Activated gamma-delta T cell (primary cell): ENCODE measurements at places on chromosomes 5 and 9.

DNA sequence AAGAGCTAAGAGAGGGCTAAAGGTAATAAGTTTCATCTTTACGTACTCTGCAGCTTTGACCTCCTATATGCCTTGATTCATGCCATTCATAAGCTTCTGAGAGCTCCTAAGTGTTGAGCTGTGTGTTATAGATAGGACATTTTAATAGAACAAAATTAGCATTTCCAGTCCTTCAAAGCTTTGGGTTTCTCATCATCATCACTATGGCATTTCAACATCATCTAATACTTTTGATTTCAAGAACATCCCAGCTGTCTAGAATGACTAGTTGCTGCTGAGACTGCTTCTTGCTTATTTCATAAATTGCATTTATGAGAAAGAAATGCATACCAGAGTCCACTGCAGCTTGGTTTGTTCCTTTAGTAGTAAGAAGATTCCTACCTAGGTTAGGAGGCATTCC is 201.7 kb downstream of the SGCD start:
- DNase-seq: no peak

- DNase-seq: no peak
Observed at GRCh38 chr9:69237702-69238295, 63.7 kb downstream of the TJP2 start.

- DNase-seq: no peak
Observed at GRCh38 chr9:34552986-34553385, 30.2 kb upstream of the ENHO start.

GRCh38 chr5:107670087-107670931 is 428 bp downstream of the EFNA5 start:
- DNase-seq: peak; percentile 14

GRCh38 chr9:21491756-21492155 is 9.6 kb upstream of the IFNE start:
- DNase-seq: no peak

GRCh38 chr5:39587675-39588074 is 162.9 kb upstream of the DAB2 start:
- no peak for DNase-seq

DNA sequence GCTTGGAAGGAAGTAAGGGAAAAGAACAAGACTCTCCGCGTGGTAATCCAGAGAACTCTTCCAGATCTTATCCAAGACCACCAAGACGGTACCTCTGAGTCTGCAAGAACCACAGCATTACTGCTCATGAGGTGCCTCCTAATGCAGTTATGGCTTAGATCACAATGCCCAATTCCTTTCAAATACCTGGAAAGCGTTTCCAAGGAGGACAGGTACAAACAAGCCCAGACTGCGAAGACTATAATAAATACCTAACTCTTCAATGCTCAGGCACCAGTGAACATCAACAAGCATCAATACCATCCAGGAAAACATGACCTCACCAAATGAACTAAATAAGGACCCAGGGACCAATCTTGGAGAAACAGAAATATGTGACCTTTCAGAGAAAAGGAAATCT is 325.5 kb downstream of the CWC27 start:
- no peak for DNase-seq

GRCh38 chr5:1490376-1490775 is 33.4 kb downstream of the LPCAT1 start:
- no peak for DNase-seq

- DNase-seq: no peak
Observed at GRCh38 chr9:72210522-72210921, 61.3 kb downstream of the GDA start.

DNA sequence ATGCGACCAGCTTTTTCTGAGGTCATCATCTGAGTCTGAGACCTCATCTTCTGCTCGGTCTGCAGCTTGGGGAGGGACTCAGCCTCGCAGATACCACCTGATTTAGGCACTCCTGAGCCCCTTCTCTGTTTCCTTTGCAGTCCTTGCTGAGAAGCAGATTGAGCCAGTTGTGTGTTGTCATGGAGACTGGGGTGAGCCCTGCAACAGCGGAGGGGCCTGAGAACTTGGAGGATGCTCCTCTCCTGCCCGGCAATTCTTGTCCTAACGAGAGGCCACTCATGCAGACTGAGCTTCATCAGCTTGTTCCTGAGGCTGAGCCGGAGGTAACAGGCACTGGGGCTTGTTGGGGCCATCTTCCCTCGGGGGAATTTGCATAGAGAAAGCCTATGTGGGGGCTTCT is 19.2 kb downstream of the TEX53 start:
- DNase-seq: no peak

DNA sequence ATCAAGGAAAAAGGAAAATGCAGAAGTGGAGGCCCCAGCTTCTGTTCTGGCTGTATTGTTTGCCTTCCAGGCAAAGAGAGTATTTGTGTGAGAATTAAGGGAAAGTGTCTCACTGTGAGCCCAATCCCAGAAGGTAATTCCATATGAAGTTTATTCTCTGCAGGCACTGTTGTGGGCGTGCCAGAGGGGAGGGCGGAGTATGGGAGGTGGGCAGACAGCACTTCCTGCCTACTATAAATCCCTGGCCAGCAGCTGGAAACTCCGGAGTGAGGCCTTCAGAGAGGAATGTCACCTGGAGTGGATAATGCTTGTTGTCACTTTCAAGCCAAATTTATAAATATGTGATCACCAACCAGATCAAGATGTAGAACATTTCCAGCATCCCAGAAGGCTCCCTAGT is 209.5 kb downstream of the ARHGAP26 start:
- no peak for DNase-seq

GRCh38 chr9:89311346-89312221 is 589 bp downstream of the CKS2 start:
- no peak for DNase-seq

DNA sequence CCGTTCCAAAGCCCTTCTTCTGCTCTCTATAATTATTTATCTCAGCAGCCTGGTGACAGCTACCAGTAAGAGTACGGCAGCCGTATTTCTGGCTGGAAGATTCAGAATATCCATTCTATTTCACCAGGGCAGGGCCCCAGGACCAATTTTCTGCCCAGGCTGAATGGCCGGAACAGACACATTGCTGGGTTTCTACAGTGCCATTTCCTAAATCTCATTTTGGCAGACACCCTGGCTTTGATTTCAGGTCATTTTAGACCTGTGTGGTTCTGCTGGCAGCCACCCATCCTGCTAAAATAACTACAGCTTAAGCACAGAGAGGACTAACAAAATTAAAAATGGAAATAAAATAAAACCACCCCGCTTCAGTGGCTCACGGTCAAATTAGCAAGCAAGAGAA is 95.0 kb downstream of the CRB2 start:
- no peak for DNase-seq

GRCh38 chr5:157066080-157066479 is 7.2 kb upstream of the HAVCR1 start:
- no peak for DNase-seq

DNA sequence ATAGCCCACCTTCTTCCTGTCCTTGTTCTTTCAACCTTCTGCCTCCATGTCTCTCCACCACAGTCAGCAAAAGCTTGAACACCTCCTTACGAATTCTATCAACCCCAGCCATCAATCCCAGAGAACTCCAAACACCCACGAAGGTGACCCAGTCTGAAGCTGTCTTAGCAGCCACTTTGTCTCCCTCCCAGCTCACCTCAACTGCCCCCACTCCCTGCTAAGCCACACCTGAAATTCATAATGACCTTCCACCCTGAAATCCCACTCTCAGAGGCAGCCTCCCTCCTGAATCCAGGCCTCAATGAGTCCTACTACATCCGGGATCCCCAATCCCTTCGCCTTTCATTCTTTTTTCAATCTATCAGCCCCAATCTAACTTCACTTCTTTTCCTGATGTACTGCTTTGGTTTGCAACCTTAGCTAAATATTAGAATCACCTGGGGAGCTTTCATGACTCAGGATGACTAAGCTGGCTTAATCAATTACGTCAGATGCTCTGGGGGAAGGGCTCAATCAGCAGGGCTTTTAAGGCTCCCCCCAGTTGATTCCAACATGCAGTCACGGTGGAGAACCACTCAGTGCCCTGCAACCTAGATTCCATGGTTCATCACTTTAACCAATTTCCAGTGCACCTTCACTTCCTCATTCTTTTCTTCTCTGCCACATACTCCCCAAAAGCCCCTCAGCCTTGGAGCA is 32.2 kb downstream of the BHMT start:
- no peak for DNase-seq

DNA sequence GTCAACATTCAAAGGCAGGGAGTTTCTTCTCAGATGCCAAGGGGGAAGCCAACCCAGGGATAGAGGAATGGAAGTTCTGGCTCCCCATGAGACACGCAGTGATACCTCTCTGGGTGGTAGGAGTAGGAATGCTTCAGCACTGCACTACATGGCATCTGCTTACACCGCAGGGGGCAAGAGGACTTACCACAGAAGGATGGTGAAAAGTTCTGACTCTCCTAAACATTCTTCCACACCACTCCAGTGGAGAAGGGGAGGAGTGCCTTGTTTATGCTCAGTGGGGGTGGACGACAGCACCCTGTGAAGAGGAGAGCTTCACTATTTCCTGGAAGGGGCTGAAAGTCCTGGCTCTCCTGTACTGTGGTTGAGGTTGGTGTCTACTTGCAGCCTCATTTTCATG is 1011.3 kb upstream of the WWC1 start:
- no peak for DNase-seq

DNA sequence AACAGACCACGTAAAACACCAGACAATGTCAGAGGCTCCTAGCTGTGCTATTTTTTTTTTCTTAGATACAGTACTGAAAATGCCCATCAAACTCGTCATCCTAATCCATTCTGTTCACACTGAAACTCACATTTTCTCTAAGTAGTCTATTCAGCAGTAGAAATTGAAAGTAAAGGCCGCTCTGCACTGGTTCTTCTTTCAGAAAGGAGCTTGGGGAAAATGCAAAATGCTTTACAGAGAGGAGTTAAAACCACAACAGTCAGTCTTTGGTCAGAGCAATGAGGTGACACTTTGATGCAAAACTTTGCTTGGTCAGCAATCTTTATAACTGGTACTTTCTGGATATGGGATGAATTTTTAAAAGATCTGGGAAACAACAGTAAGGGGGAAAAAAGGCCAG is 43.8 kb upstream of the SUSD1 start:
- no peak for DNase-seq

- DNase-seq: no peak
Observed at GRCh38 chr9:92954049-92954861, 6.9 kb downstream of the FGD3 start.

DNA sequence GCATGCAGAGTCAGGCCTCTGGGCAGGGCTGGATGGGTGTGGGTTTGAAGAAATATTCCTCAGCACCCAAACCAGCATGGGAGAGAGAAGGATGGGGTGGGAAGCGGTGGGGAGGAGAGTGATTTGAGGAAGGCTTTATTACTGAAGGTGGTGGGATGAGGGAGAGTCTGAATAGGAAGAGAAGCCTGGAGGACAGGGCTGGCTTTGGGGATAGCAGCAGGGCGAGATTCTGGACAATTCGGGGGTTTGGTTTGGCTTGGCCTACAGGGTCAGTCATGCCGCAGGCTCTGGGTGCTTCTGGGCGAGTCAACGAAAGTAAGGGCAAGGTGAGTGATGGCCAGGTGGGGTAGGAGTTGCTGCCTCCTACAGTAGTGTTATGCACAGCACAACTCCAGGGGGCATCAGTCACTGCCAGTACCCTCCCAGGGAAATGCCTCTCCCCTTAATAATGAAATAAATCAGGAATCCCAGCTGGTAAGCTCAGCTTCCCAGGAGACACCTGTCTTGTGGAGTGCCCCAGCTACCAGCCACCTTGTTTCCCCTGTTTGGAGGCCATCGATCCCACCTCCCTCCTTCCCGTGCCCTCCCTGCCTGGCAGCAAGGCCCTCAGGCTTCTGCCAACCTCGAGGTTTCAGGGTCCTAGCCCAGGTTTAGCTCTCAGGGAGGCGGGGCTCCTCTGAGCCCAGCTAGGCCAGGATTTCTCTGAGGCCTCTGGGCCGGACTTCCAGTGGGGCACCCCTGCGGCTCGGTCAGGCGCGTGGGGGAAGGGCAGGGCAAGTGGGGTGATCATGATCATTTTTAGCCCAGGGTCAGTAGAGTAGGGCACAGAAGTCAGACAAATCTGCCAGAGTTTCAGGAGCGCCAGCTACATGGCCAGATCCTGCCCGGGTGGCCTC is 741 bp upstream of the NKX2-5 start:
- no peak for DNase-seq

- no peak for DNase-seq
Observed at GRCh38 chr9:35000535-35001284, 11.2 kb downstream of the DNAJB5 start.

DNA sequence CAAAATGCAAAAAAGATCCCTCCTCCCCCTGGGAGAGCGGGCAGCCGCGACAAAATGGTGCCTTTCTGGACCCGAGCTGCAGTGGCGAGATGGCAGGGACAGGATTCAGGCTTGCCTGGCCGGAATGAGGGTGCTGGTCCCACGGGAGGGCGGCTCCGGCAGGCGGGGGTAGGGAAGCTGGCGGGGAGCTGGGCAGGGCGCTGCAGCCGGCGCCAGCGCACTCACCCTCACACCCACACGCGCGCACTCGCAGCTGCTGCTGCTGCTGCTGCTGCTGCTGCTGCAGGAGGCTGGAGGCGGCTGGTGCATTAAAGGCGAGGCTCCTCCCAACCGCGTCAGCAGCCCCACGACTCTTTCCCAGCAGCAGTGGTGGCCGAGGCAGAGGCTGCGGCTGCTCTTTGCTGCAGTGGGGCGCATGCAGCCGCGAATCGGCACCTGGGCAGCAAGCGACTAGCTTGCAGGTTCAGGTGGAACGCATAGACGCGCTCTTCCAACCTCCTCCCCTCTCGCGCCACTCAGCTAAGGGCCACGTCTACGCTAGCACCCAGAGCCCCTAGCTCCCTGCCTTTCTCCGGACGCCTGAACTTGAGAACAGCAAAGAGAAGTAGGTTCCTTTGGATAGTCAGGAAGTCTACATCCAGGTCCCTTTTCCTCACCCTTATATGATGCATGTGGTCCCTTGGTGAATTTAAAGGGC is at the start of gene PPP2R2B:
PPP2R2B (minus strand) TSS at position 282 of the 697 bp plus-strand sequence.
- peak; percentile 43 for DNase-seq
